Stimulated activated CD4-positive, alpha-beta T cell treated with anti-CD3 and anti-CD28 coated beads, TNF-alpha, amount 100 ng/mL, for 1 hour (primary cell): ENCODE measurements at places on chromosomes 4 and X.

DNA sequence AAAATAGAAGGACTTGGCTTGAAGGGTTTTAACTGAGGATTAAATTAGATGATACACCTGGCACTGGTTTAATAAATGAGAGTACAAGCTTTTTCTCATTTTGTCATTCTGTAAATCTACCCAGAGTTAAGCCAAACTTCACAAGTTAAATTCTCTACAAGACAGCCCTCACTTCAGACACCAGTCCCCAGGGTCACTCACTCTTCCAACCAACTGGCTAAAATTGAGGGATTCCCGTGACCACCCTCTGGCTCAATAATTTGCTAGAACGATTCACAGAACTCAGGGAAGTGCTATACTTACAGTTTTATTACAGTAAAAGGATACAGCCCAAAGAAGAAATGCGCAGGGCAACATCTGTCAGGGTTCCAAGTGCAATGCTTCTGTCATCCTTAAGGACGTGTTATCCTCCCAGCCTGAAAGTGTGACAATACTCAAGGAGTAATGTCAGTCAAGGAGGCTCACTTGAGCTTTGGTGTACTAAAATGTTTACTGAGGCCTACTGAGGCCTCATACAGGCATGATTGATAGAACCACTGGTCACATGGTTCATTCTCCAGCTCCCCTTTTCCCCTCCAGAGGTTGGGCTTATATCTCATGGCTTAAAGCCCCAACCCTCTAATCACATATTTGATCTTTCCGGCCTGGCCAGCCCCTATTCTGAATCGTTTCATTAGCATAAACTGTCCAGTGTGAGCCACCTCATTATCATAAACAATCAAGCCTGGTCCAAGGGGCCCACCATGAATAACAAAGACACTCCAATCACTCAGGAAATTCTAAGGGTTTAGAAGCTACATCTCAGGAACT, 9.6 kb upstream of the TMSB4X start:
- DNase-seq = no peak

DNA sequence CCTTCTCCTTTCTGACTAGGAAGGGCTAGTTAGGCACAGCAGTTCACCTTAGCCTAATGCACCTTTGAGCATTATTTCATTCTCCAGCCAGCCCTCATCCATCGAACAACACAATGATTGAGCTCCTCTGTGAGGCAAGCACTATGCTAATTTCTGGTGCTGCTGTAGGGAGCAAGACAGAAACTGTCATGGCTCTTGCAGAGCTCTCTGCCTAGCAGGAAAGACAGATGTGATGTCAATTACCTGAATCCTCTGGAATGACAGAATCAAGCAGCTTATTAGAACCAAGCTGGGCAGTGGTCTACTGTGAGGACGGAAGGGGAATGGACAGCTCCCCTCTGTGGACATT, 256.1 kb upstream of the NOCT start:
- no peak for DNase-seq

DNA sequence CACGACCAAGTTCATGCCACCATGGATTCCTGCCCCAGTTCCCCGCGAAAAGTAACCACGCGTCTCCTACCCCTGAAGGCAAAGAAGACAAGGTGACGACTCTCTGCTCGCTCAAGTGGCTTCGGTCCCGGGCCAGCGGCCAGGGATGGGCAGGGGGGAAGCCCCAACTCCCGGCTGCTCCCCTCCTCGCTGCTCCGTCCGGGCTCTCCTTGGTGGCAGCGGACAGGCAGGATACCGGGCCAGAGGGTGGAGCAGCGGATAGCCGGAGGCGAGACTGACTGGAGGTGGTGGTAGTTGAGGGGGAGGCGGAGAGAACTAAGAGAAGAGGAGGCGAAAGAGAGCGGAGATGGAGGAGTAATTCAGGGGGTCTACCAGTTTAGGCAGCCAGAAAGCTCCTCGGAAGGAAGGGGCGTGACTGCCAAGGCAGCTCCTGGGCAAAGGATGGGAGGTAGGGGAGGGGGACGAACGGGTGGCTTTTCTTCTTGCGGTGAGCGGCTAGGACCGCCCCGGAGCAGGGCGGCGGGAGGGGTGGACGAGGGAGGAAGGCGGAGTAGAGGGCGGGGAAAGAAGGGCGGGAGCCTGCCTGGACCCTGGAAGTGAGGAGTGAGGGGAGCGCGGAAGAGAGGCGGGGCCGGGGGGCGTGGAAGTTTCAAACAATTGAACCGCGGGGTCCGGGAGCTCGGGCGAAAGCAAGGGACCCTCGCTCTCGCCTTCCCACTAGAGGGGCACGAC, at the start of gene AMOT:
Gene AMOT, minus strand, starts transcription at position 450 of the 732 bp plus-strand sequence. CDS start 17,705 bp downstream, outside the sequence.
- DNase-seq = peak; percentile 33

DNA sequence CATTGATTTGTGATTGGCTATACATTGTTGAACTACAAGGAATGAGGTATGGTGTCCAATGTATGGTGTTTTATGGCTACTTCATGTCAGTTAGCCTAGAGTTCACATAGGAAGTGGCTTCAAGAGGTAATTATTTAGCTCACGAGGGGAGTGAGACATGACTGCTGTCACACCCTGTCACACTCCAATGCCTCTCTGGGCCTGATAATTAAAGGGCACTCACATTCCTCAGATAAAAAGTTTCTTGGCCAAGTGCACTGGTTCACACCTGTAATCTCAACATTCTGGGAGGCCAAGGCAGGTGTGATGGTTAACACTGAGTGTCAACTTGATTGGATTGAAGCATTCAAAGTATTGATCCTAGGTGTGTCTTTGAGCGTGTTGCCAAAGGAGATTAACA, 65.0 kb upstream of the DDX60 start:
- DNase-seq = no peak

- no peak for DNase-seq
Observed at GRCh38 chr4:154421618-154422017, 70.0 kb downstream of the DCHS2 start.

DNA sequence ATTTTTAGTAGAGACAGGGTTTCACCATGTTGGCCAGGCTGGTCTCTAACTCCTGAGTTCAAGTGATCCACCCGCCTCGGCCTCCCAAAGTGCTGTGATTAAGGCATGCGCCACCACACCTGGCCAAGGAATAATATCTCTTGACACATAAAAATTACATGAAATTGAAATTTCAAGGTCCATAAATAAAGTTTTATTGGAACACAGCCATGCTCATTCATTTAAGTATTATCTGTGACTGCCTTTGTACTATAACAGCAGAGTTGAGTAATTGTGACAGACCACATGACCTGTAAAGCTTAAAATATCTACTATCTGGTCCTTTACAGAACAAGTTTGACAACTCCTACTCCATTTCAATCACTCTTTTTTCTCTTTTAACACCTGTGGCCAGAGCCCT, 17.8 kb upstream of the EGFL6 start:
- DNase-seq = no peak

GRCh38 chrX:69795702-69796101, 179.8 kb downstream of the EDA start:
- DNase-seq = no peak

DNA sequence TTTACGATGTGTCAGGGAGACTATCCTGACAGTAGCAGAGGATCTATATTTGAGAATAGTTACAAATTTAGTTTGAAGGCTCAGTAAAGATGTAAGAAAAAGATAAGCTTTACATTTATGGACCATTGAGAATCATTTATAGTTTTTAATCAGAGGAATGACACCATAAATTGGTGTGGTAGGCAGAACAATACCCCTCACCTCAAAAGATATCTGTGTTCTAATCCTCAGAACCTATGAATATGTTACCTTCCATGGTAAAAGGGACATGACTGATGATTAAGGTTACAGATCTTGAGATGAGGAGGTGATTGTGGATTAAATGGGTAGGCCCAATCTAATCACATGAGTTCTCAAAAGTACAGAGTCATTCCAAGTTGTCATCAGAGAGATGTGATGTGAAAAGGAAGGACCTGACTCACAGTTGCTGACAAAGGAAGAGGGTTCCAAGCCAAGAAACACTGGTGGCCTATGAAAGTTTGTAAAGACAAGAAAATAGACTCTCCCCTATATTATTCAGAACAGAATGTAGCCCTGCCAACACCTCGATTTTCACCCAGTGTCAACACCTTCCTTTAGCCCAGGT, 27.0 kb downstream of the EREG start:
- DNase-seq = no peak

GRCh38 chr4:78975865-78976264, 36.6 kb upstream of the PAQR3 start:
- no peak for DNase-seq

GRCh38 chr4:104262678-104263077, 232.0 kb downstream of the CXXC4 start:
- DNase-seq = no peak

- no peak for DNase-seq
Observed at GRCh38 chr4:19999775-20000414, 251.8 kb upstream of the SLIT2 start.

- no peak for DNase-seq
Observed at GRCh38 chrX:48737940-48738339, 23.6 kb upstream of the GLOD5 start.

DNA sequence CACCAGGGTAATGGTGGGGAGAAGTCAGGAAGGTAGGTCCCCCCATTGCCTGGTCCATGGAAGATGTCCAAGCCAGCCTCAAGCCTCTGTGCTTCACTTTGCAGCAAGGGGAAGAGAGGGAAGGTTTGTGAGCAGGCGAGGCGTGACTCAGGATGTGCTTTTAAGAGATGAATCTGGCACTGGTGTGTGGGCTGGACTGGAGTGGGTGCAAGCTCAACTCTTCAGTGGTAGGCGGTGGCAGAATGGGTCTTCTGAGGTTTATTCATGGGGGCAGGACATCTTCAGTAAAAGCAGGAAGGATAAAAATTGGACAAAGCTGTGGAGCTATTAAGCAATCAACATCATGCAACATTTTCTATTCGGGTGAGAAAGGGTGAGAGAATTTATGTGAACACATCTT, 19.4 kb downstream of the GPM6B start:
- DNase-seq = no peak

DNA sequence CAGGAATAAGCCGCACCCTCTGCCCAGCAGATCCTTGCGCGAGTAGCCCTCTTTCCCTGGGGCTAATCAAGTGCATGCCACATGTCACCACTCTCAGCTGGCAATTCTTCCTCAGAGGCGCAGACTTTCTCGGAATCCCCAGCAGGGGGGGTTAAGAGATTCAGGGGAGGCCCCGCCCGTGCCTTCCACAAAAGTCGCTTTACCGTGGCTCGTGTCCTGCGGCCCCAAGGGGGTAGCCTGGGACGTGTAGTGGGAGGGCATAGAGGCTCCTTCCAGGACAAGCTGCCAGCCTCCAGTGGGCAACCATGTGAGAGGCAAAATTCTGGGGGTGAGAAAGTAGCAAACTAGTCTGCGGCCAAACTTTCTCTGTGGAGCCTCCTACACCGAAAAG, 652 bp downstream of the SRPX start:
- DNase-seq = no peak

- DNase-seq = no peak
Observed at GRCh38 chrX:55039471-55039870, 8.7 kb upstream of the ALAS2 start.

DNA sequence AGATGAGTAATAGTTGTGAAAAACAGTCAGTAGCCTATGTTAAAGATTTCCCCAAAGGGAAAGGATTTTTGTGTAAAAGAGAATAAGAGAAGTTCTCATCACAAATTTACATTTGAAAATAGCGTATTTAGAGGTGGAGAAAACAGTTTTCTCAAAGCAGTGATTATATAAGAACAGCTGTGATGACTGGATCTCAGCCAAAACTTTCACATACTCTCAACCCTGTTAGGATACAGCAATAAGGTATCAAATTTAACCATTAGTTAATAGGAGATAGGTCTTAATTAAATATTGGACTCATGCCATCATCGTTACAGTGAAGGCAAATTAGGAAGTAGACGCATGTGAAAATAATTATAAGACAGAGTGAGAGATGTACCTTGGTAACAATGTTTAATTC, 622.7 kb downstream of the PCDH18 start:
- DNase-seq = no peak
